ENCODE measurements at places on chromosomes 11 and 22.

GRCh38 chr11:35223991-35224390, 85.0 kb downstream of the CD44 start:
- no peak for DNase-seq

GRCh38 chr22:25976356-25976755, 192.9 kb upstream of the SEZ6L start:
- DNase-seq, result no peak

DNA sequence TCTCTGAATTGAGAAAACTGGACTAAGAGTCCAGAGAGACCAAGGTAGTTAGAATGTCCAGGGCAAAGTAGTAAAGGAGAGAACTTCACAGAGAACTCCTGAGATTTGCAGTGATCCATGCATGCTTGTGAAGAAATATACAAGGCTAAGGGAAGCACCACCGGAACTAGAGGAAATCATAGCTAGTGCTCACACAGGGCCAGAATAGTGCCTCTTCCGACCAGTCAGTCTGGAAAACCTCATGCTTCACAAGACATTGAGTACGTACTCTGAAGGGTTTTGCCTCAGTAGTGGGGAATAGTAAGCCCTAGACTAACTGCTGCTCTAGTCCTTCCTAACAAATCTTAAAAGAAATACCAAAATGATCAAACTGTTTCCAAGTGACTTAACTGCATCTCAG, 108.0 kb downstream of the LRRC32 start:
- DNase-seq, result no peak

- no peak for DNase-seq
Observed at GRCh38 chr11:28730336-28730735, 622.1 kb downstream of the METTL15 start.

DNA sequence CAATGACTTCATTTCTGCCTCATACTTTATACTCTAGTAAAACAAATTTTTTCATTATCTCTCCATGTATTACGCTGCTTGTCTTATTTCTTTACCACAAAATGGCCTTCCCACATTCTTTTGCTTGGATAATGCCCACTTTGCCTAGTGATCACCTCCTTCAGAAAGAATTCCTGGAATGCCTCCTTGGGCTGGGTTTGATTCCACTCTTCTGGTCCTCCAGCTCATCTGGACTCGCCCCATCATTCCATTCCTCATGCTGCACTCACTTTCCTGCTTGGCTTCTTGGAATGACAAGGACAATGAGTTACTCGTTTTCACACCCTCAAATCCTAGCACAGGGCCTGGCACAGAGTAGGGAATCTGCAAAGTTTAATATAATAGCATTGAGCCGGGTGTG, 475.1 kb upstream of the LARGE1 start:
- DNase-seq, result no peak

GRCh38 chr22:35514366-35514765, 26.3 kb upstream of the RASD2 start:
- DNase-seq, result no peak

DNA sequence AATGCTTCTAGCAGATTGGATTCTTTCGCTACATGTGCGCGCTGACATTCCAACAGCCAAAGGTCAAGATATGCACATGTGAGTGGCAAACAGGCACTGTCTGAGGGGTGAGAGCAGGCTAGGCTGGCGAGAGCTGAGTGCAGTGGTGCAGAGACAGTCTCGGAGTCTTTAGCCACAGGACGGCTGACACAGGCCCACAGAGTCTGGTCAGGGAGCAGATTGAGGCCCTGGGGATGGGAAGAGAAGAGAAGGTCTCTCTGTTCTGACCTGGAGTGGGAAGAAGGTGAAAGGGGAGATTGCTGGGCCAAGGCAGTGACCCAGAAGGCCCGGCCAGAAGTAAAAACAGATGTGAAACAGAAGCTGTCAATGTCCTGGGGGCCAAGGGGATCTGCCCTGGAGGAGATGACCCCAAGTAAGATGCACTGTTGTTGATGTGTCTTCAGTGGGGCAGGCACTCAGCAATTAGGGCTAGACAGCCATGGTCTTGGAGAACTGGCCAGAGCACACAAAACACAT, 197.8 kb downstream of the ETS1 start:
- no peak for DNase-seq

Data from NCI-H2171 treated with DMSO at 0.1 percent for 48 hours (cell line).